Activated CD4-positive, alpha-beta T cell treated with anti-CD3 and anti-CD28 coated beads, Interleukin-2, amount 50 U/mL, for 1 hour (primary cell): ENCODE measurements at places on chromosomes 4 and X.
A peak's percentile ranks its signal among the peaks of the same experiment; 100 is the strongest.

DNA sequence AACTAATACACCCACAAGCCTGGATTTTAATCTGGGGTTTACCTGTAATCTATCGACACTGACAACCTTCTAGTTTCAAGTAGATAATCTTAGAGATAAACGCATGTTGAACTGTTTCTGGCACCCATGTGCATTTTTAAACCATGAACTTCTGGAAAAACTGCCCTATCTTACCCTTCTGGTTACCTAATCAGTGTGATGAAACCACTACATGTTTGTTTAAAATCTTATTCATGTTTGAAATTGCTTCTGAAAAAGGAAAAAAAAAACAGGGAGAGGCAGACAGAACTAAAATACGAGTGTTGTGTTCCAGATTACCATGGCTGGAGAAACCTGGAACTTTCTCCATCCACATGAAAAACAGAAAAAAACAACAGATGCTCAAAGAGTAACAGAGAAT, 139.3 kb downstream of the MID1IP1 start:
- no peak for DNase-seq

DNA sequence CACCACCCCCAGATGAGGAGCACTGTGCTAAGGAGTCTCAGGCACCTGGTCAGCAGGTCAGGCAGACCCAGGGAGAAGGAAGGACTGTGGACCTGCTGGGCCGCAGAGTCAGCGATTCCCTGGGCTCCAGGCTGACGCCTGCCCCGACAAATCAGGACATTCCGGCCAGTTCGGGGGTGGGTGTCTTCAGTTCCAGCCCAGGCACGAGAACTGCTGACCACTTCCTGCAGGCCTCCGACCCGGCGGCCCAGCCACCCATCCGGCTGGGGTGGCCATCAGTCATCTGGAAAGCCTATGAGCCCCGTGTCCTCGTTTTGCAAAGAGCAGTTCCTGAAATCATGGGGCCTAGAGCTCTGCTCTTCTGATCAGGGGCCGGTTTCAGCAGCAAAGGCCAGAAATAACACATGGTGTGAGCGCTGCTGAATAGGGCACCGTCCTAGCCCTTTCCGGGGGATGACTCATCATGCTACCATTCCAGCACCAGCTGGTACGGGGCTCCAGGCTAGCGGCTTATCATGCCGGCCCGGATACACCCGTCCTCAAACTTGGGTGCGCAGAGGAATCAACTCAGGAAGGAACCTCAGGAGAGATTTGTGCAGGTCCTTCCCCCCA, 7.8 kb upstream of the SH3TC1 start:
- DNase-seq: no peak

DNA sequence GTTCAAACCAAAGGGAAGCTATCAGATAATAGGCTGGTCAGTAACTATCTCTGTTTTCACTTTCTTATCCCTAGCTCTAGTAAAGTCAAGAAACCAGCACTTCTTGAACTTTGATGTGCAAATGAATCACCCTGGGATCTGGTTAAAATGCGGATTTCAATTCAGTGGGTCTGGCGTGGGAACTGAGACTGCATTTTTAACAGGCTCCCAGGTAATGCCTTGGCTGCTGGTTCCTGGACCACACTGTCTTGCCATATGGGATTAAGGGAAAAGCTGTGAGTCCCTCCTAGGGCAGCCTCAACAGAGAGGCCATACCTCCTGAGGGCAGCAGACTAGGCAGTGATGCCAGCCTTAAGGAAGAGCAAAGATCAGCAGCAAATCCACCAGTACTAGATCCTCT, 1.7 kb downstream of the RNF175 start:
- no peak for DNase-seq

- no peak for DNase-seq
Observed at GRCh38 chr4:140239311-140239710, 85.3 kb upstream of the MAML3 start.

DNA sequence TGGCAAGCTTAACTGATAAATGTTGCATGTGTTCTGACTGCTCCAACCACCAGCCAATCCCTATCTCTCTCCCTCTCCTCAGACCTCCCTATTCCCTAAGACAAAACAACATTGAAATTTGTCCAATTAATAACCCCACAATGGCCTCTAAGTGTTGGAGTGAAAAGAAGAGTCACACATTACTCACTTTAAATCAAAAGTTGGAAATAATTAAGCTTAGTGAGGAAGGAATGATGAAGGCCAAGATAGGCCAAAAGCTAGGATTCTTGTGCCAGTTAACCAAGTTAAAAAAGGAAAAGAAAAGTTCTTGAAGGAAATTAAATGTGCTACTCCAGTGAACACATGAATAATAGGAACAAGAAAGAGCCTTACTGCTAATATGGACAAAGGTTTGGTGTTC, 55.6 kb downstream of the FBXW7 start:
- DNase-seq: no peak

DNA sequence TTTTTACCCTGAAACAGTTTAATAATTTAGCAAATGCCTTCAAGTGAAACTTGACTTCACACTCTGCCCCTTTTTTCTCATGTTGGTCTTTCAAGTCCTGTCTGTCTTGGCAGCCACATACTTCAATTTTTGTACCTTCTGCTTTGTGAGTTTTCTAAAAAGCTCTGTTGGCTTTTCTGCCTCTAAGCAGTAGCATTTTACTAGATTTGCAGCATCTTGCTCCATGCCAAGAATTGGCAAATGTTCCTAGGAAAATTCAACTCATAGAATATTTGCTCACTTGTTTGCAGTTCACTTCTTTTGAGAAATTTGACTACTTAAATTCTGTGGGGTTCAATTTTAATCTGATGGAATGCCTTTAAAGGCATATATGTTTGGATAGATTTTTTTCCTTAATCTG, 59.2 kb downstream of the FAM47A start:
- no peak for DNase-seq

DNA sequence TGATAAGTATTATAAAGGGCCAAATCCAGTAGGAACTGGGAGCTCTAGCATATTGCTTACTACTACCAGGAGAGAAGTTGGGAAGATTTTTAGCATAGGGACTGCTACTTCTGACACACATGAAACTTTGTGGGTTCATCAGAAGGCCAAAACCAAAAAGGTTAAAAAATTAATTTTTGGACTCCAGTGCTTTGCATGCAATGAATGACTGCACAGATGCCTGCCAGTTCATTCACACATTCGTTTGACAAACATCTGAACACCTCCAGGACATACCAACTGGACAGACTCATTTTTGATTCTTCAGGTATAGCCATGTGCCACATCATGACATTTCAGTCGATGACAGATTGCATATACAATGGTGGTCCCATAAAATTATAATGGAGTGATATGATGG, 79.8 kb downstream of the MID1IP1 start:
- DNase-seq: no peak

DNA sequence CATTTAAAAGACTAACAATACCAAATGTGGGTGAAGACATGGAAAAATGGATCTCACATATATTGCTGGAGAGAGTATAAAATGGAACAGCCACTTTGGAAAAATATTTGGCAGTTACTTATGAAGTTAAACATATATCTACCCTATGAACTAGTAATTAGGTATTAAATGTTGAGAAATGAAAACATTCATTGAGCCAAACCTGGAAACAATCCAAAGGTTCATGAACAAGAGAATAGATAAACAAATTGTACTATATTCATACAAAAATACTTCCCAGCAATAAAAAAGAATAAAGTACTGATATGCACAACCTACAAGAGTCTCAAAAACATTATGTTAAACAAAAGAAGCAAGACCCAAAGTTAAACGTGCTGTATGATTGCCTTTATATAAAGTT, 4.0 kb upstream of the EGF start:
- DNase-seq: no peak

GRCh38 chr4:8067274-8067936, 91.2 kb downstream of the ABLIM2 start:
- DNase-seq: no peak

- DNase-seq: no peak
Observed at GRCh38 chr4:52711834-52712250, 39.4 kb downstream of the ERVMER34-1 start.

- DNase-seq: no peak
Observed at GRCh38 chrX:148574237-148574973, 74.0 kb downstream of the AFF2 start.

DNA sequence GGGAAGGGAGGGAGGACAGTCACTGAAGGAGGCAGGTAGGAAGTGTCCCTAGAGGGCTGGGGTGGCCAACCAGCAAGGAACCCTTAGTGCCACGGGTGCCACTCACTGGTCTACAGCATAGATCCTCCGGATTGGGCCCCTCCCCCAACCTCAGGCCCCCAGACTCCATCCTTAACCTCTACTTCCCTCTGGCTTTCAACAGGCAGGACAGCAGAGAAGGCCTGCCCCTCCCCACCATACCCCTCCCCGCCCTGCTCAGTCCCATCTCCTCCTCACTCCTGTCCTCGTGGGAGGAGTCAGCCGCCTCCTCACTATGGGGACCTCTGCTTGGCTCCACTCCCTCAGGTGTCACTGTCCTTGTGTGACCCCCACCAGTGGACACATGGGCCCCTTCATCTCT, 77.7 kb upstream of the PSAPL1 start:
- no peak for DNase-seq

DNA sequence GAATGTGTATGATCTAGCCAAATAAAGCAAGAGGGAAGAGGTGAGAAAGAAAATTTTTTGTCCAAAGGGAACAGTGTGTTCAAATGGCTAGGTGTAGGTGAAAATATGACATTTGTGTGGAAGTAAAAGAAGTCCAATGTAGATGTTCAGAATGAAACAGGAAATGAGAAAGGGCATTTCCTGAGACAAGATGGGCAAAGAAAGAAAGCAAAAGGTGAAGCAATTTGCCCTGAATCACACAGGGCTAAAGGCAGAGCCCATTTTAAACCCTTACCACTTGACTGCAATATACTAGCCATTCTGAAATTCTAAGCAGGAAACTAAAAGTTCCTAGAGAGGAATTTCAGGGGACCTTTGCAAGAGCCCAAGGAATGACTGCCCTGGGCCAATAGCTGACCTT, 36.0 kb downstream of the CLOCK start:
- no peak for DNase-seq

DNA sequence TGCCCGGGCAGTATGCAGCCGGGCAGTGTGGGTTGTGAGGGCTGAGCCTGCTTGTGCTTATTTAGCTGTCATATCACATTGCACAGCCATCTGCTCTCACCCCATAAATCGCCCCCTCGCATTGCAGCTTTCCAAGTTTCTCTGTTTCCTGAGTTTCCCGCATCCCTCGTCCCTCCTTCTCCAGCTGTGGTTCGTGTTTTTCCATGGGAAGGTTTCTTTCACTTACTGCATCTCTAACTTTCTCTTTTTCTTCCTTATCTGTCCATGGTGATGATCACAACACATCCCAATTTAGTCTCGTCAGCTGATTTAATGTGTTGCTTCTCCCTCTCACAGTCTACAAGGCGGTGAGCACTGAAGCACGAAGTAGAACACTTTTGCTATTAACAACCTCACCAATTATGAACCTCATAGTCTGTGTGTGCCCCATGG, 118.1 kb downstream of the ENPP6 start:
- DNase-seq: no peak

DNA sequence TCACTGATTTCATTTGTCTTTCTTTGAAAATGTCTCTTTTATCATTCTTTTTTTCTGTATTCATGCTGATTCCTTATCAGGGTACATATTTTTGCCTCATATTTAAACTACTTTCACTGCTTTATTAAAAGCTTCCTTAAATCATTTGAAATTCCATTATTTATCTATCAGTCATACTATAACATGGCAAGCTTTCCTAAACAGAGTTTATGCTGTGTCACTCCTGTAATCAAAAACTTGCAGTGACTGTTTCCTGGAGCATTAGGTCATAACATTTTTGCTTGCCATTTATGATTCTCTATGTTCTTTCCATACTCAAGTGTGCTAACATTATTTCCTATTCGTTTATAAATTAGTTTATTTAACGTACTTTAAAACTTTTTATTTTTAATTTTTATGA, 203.7 kb downstream of the BMPR1B start:
- no peak for DNase-seq

GRCh38 chr4:6337331-6337935, 67.8 kb downstream of the WFS1 start:
- DNase-seq: no peak

- DNase-seq: no peak
Observed at GRCh38 chr4:163967263-163967662, 472.8 kb downstream of the TMA16 start.

- DNase-seq: no peak
Observed at GRCh38 chrX:29870608-29871007, 344.8 kb upstream of the MAGEB2 start.

GRCh38 chr4:61251129-61251528, 51.0 kb downstream of the ADGRL3 start:
- no peak for DNase-seq

GRCh38 chr4:4323705-4324534, 33.9 kb downstream of the ZBTB49 start:
- no peak for DNase-seq

- DNase-seq: no peak
Observed at GRCh38 chrX:19659929-19660328, 144.6 kb upstream of the MAP3K15 start.

GRCh38 chr4:47945930-47946726, 31.7 kb upstream of the NFXL1 start:
- DNase-seq: no peak

DNA sequence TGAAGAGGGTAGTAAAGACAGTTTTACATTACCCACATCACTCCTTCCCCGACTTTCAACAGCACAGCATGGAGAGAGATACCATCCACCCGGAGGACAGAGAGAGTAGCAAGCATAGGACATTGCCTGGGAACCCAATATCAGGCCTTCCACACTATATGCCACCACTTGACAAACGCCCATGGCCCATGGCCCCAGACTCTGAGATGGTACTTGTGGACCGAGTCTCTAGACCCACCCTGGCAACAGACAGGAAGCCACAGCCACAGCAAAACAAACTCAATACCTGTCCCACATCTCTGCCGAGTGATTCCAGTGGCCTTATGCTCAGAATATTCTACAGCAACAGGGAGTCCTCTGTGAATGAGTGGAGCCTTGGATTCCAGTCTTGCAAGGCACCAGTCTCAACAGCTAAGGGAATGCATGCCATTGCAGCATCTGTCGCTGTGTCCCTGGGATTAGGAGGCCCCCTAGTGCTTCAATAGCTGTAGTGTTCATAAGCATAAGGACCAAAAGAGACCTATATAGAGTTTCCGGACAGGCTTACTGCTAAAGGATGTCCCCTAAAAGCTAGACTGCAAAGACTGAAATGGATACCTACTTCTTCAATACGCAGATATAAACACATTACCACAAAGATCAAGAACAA, 14.7 kb upstream of the CT55 start:
- DNase-seq: peak; percentile 23

- DNase-seq: no peak
Observed at GRCh38 chr4:84224522-84224921, 274.6 kb downstream of the NKX6-1 start.

DNA sequence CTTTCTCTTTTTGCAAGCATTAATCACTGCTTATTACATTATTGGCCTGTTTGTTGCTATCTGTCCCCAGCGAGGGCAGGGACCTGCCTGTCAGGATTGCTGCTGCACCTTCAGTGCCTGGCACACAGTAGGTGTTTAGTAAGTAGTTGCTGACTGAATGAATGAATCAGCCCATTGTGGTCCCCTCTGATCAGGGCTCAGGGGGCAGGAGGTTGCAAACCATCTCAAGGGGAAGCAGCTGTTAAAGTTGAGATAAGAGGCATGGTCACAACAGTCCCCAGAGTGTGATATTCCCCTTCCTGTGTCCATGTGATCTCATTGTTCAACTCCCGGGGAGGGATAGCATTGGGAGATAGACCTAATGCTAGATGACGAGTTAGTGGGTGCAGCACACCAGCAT, 85.4 kb downstream of the WFS1 start:
- DNase-seq: no peak
